ENCODE measurements at places on chromosomes 16 and 17. TPM values are rescaled to one million over a fixed set of nuclear protein-coding genes. Genes with fewer than 3 reads are reported as not detected.

DNA sequence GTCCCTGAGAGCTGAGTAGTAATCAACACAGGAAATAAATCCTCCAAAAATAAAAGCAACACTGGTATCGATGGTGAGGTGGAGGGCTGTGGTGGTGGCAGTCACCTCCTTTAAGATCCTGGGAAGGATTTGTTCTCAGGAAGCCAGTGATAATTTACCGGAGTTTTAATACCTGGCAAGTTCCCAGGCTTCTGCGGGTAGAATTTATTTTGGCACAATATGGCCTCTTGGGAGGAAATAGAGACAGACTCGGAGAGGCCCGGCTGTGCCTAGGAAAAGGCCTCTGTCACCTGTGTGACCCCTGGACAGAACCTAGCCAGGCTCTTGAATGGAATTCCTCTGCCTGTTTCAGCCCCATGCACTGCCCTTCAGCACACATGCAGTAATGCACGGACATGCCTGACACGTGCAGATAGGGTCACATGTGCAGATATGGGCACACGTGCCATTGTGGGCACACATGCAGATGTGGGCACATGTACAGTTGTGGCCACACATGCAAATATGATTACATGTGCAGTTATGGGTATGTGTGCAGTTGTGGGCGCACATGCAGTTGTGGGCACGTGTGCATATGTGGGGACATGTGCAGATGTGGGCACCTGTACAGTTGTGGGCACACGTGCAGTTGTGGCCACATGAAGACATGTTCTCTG lies 33.5 kb downstream of the MGAT5B start:
- DNase-seq: no peak

- DNase-seq: no peak
These were observed 26.3 kb downstream of the VPS53 start for GRCh38 chr17:688100-688989.

PSMC3IP gene
- 19.0 TPM for polyA plus RNA-seq

DNA sequence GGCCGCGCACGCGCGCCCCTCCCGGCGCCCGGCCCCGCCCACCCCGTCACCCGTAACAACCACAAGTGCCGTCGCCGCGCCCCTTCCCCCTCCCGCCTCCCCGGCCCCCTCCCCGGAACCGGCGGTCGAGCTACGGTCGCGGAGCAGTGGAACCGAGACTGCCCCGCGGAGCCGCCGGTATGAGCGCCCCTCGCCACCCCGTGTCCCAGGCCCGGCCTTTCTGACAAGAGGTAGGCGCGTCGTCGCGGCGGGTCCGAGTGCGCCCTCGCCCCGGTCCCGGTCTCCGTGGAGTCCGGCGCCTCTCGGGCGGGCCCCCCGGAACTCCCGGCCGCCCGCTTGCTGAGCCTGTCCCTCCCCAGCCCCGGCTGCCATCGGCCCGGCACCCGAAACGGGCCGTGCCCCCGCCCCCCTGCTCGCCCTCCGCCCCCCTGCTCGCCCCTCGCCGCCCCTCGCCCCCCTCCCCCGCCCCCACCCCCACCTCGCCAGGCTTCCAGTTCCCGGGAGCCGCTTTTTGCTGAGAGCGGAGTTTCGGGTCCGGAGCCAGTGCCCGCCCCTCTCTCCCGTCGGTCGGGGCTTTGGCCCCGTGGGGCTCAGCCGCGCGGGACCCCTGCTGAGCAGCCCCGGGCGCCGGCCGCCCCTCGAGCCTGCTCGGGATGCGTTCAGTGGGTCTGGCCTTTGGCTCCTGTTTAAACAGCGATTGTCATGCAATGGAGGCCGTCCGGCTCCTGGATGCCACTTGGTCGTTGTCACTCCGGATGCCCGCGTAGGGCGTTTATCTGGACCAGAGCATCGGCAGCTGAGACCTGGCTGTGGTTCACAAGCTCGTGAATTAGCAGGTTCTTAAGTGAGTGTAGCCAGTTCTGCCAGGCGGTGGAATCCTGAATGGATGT lies at the start of gene SEC14L1:
SEC14L1 (plus strand) TSS at position 92 of the 890 bp plus-strand sequence. CDS start 2,628 bp downstream, outside the sequence.
- no peak for DNase-seq

CCDC200 gene
- 13.0 TPM for polyA plus RNA-seq

GRCh38 chr17:66462010-66462409 lies 159.6 kb downstream of the PRKCA start:
- no peak for DNase-seq

DNA sequence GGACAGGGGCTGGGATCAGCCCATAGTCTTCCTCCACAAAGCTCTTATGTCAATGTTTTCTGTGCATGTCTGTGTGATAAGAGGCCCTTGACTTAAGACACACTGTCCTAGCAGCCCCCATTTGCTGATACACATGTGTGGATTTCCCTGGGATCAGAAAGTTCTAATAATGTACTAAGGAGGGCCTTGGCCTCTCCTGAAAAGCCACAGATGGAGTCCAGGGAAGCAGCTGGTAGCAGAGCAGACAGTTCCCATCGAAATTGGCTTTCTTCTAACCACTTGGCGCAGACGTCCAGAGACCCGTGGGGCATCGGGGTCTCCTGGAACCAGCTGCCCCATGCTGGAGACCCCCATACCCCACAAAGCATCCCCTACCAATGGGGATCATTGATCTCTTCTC lies 4.3 kb upstream of the GP2 start:
- DNase-seq: no peak

- DNase-seq: no peak
These were observed 86.1 kb downstream of the RPA1 start for GRCh38 chr17:1915889-1916288.

GRCh38 chr17:74345433-74346241 lies 16.0 kb downstream of the BTBD17 start:
- no peak for DNase-seq

DNA sequence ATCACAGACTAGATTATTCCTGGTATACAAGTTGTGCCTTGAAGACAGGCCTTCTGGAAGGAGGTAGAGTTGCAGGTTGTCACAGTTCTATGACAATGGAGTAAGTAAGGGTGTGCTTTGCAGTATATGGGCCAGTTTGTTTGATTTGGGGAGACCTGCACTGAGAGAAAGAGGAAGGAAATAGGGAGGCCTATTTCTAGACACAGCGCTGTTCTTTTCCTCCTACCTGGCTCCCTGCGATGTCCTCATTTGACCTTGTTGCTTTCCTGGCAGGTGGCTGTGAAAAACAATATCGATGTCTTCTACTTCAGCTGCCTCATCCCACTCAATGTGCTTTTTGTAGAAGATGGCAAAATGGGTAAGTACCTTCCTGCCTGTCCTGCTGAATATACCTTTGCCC lies 22.5 kb upstream of the RASL10B start:
- no peak for DNase-seq

DNA sequence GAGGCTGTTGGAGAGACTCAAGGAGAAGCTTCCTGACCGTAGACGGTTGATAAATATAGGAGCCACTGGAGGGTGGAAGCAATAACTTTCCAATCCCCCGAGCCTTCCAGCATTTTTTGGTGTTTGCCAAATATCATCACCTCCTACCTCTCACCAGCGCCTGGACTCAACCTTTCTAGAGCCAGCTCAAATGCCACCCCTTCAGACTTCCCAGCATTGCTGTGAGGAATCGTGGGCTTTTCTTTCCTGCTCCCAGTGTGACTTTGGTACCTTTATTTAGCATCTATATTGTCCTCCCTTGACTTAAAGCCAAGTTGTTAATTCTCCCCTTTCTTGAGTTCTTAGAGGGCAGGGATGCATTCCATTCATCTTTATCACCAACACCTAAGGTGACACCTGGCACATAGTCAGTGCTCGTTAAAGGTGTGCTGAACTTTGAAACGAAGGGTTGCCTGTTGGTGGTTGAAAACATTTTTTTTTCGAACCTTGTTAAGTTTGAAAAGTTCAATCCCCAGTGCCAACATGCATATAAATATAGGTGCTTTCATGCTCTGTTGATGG lies 35.3 kb upstream of the CCR7 start:
- DNase-seq: no peak

- no peak for DNase-seq
These were observed 2.5 kb downstream of the TRIM47 start for GRCh38 chr17:75875940-75876189.

PDE6G gene
- 6.2 TPM for polyA plus RNA-seq

GRCh38 chr16:24471561-24472350 lies 67.6 kb upstream of the RBBP6 start:
- no peak for DNase-seq

NPIPA2 gene
- not detected for polyA plus RNA-seq

DNA sequence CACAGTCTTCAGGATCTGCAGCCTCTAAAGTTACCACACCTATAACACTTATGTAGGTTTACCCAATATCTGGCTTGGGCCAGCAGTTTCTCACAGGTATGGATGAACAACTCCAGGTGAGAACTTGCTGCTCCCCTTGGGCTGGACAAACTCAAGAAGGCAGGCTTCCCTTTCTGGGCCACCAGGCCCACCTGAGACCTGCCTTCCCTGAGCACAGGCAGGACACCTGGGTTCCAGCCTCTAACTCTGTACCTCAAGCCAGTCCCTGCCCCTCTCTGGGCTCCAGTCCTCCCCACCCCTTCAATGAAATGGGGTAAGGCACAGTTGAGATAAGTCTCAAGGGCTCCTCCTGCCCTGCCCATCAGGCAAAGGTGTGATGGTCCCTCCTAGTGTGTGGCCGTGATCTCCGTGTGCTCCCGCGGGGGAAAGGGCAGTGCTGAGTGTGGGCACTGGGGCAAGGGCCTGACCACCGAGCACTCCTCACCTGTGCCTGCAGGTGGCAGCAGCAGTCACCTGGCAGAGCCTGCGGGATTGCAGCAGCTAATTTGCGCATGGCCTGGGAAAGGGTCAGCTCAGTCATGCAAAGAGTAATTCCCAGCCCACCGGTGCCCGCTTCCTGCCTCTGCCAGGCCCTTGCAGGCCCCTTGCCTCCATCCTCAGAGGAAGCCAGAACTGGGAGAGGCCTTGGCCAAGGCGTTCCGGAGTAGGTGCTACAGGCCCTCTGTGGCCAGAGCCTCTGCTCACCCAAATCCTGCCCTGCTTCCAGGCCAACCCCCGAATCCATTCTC lies 28.2 kb upstream of the ADGRG1 start:
- DNase-seq: no peak

CFAP97D1 gene
- 0.09 TPM for polyA plus RNA-seq

GRCh38 chr17:74525781-74526288 lies 5.4 kb downstream of the CD300LB start:
- no peak for DNase-seq

DNA sequence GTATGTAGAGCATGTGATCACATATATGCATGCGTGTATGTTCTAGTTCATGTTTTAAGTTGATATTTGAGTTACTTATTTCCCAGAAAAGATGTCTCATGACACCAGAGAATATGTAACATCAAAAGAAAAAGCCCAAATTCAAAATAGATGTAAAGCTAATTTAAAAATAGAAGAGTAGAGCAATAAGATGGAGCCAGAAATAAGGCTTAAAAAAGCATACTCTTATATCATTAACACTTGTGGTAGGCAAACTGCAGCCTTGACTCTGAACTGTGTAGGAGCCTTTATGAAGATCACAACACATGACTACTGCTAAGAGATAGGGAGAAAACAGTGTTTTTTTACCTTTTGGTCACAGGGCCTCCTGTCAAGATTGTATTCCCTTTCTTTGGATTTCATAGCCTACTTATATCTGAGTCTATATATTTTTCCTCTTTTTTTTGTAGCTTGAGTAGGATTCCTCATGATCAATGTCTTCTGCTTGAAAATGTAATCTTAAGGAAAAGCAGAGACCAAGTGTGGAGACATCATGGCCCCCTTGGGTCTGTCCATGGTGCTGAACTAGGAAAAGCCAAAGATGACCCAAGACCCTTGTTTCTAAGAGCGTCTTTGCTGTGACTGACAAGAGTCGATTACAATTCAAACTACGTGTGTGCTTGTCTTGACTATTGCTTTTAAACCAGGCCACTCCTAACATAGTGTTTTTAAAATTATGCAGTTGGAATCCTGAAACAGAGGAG lies 390.4 kb downstream of the SHISA9 start:
- DNase-seq: no peak

DNA sequence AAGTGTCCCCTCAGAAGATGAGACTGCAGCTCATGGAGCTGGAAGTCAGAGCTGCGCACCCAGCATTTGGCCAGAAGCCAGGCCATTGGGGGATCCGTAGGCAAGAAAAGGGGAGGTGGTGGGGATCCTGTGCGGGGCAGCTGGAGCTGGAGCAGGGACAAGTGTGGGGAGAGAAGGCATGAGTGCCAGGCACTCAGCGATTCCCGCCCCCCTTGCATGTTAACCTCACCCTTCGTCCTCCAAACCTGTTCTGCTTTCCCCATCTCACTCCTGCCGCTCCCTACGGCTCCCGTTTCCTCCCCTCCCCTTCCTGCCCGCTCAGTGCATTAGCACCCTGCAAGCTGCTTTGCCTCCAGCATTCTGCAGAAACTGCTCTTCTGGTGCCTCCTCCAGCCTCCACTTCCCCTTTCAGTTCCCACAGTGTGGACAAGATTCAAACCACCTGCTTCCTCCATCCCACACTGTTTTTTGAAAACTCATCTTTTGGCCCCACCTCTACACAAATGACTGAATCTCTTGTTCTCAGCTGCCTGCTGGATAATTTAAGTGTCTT lies 5.6 kb downstream of the ALOX15 start:
- DNase-seq: no peak

- DNase-seq: no peak
These were observed 1.7 kb downstream of the FBXL19 start for GRCh38 chr16:30924913-30925631.

Data from right lung (tissue), 10 donors.